SW480 (cell line): ENCODE measurements at places on chromosomes 11 and 22.

DNA sequence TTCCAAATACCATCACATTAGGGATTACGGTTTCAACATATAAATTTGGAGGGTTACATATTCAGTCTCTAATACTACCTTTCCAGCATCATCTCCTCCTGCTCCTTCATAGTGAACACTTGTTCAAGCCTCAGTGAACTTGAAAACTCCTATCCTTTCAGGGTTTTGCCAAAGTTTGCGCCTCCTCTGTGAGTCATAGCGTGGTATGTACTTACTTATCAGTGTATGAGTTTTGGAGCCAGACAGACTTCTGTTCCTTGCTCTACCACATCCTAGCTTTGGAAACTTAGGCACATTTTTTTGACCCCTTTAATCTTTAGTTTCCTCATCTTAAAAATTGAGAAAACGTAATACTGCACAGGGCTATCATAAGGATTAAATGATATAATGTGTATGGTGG is 160.1 kb upstream of the ZC3H12C start:
- DNase-seq: no peak

GRCh38 chr22:44211256-44211945 is 30.7 kb downstream of the PARVG start:
- DNase-seq: no peak

DNA sequence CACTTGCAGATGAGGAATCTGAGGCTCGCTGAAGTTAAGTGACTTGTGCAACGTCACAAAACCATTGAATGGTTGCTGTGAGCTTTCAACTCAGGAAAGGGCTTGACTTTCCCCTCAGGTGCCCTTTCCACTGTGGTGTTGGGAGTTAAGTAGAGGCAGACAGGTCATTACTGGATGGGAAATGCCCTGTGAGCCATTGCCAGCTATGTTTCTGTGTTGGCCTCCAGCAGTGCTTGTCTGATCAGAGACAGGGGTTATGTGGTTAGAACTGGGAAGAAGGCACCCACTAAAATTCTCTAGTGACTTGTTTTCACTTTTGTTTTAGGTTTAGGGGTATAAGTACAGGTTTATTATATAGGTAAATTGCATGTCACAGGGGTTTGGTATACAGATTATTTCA is 96.6 kb downstream of the FDX1 start:
- no peak for DNase-seq

DNA sequence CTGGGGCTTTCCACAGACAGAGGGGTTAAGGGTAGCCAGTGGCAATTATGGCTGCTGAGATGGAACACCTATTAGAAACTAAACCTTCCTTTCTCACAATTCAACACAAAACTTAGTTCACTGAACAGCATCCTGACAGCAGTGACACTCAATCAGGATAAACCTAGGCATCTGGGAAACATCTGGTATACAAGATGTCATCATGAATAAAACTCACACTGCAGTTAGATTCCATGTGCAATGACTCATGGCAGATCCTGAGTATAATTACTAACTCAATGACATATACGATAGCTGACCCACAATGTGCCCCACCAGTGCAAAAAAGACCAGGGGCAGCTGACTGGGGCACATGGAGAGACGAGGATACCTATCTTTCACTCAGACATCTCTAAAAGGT is 17.7 kb downstream of the RBFOX2 start:
- DNase-seq: no peak

DNA sequence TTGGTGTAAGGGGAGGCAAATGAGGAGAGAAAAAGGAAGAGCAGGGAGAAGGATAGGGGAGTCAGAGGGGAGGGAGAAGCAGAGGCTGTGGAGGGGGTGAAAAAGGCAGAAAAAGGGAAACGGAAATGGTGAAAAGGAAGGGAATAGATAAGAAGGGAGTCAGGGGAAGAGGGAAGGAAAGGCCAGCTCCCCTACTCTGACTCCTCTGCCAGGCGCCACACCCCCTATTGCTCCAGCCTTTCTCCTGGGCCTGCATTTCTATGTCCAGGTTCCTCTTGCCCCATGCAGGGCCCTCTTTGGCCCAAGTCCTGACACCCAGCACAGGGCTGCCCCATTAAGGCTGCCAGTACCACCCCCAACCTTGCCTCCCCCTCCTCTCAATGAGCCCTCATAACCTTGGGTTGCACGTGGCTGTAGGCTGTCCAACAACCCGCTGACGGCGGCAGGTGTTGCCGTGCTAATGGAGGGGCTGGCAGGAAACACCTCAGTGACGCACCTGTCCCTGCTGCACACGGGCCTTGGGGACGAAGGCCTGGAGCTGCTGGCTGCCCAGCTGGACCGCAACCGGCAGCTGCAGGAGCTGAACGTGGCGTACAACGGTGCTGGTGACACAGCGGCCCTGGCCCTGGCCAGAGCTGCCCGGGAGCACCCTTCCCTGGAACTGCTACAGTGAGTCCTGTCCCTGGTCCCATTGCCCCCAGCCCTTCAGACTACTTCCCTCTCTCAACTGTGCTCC is 3.4 kb upstream of the NHERF4 start:
- no peak for DNase-seq

DNA sequence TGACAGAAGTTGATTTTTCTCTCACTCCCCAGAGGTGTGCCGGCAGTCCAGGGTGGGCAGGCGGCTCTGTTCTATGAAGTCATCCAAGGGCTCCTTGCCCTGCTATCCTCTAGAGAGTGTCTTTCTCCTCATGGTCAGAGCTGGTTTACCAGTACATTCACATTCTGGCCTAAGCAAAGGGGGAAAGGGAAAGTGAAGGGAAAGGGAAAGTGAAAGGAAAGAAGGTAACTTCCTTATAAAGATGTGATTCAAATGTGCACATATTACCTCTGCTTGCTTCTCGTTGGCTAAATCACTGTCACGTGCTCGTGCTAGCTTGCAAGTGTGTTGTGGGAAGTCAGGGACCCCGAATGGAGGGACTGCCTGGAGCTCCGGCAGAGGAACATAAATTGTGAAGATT is 2.9 kb upstream of the HTATIP2 start:
- DNase-seq: peak; percentile 62

DNA sequence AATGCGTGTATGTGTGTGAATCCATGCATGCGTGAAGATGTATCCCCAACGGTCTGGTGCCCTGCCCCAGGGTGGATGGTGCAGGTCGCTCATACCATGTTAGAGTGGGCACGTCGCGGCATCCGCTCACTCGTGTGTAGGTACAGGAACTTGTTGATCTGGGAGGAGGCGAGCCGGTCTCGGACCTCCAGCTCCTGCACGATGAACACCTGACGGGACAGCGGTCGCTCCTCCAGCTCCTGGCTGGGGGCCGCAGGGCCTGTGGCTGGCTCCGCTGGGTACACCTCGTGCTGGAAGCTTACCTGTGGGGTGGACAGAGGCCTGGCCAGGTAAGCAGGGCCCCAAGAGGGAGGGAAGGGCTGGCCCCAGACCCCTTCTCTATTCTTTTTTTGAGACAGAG is 18.5 kb downstream of the ATG2A start:
- DNase-seq: no peak

DNA sequence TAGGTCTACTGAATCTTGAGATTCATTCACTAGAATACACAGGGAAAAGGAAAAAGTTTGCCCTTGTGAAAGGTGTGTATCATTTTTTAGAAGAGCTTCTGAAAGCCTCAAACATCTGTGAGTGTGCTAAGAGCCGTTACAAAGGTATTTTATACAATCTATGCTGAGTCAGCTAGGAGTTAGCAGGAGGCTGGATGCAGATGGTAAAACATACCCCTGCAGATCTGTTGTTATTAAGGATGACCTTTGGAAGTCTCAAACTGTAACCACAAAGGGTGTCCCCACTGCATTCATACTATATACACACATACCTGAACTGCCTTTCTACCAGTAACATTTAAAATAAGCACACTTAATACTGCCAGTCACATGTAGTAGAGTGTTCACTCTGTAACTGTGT is 8.4 kb upstream of the C11orf91 start:
- DNase-seq: no peak

GRCh38 chr22:47174671-47175112 is 412.2 kb downstream of the TBC1D22A start:
- DNase-seq: no peak

- no peak for DNase-seq
Observed at GRCh38 chr11:95230810-95231126, 234 bp downstream of the SESN3 start.

- no peak for DNase-seq
Observed at GRCh38 chr22:49918911-49919881, 762 bp downstream of the CRELD2 start.

DNA sequence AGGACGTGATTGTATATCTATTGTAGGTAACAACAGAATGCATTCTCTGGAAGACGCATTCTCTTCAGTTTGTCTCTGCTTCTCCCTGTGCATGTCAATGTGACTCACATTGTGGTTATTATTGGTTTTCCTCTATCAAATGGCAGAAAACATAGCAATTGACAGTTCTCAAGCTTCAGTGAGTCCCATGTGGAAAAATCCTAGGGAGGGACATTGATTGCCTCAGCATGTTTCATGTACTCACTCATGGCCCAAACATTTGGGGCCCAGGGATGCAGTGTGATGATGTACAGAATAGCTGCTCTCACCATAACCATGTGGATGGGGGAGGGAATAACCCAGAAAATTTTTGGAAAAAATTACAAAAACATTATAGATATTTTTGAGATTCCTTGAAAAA is 9.3 kb upstream of the ARL14EP start:
- no peak for DNase-seq

DNA sequence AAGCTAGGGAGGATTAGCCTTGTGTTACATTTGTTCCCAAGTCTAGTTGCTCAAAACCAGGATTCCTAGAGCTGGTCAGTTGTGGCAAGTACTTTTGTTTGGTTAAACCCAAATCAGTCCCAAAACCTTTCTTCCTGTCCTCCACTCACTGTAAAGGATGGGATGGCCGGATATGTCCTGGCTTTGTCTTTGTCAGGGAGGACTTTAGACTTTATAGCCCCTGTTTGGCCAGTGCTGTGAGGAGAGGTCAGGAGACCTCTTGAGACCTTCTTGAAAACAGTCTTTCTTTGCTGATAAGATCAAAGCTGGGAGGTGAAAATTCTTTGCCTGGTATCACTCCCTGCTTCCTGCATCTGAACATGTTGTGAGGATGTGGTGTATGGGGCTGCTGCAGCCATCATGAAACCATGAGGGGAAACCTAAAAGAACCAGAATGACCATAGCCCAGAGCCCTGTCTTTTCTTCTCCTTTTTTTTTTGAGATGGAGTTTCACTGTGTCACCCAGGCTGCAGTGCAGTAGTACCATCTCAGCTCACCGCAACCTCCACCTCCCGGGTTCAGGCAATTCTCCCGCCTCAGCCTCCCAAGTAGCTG is 43.6 kb upstream of the FTH1 start:
- DNase-seq: no peak

DNA sequence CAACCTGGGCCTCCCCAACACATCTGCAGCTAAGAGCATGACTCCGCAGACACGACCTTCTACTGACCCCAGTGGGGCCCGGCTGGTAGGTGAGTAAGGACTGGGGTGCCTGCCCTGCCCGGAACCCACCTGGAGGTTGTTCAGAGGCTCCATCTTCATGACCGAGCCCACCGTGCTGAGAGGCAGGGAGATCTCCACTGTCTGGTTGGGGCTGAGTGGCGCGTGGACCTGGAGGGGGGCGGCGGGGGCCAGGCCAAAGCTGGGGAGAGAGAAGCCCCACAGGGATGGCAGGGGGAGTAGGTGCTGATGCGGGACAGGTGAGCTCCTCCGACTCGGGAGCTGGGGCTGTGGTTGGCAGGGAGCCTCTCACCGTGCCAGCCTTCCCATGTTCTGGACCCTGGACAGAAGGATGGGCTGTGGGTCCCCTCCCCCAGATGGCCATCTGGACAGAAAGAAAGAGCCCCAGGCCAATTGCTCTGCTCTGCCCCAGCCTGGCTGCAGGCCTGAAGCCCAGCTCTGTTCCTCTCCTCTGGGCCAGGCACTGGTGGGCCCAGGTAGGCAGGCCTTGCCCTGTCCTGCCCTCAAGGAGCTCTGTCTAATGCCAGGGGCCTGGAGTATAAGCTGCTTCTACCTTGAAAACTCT is 16.3 kb upstream of the RASL10A start:
- no peak for DNase-seq

DNA sequence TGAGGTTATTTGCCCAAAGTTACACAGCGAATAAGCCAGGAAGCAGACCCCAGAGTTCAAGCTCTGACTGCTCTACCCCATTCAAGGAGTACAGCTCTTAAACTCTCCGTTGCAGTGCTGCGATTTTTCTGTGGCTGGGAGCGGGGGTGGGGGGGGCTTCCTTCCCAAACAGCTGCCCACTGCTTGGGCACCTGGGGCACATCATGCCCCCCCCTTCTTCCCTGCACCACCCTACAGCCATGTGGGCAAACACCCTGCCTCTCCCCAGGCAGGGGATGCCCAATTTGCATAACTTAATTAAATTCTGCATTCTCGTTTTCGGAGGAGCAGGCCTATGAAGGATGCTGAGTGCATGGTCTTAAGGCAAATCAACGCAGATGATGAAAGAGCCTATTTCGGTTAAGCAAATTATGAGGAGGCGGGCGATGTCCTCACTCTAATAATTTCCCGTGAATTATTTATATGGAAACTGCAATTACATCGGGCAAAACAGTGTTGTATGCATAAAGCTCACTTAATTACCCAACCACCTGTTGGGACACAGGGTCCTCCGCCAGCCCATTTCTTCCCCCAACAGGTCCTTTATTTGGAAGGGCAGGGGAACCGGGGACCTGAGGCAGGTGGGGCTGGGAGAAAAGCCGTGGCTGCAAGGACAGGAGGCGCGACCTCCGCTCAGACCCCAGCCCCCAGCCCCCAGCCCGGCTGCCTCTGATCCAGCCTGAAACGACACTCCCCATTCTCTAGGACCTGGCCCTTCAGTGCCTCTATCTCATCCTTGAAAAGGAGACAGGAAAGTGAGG is 610.5 kb downstream of the BUD13 start:
- DNase-seq: no peak

GRCh38 chr22:23835484-23836144 is 3.2 kb downstream of the DERL3 start:
- no peak for DNase-seq

GRCh38 chr11:73866095-73866579 is 10.5 kb downstream of the COA4 start:
- DNase-seq: no peak

DNA sequence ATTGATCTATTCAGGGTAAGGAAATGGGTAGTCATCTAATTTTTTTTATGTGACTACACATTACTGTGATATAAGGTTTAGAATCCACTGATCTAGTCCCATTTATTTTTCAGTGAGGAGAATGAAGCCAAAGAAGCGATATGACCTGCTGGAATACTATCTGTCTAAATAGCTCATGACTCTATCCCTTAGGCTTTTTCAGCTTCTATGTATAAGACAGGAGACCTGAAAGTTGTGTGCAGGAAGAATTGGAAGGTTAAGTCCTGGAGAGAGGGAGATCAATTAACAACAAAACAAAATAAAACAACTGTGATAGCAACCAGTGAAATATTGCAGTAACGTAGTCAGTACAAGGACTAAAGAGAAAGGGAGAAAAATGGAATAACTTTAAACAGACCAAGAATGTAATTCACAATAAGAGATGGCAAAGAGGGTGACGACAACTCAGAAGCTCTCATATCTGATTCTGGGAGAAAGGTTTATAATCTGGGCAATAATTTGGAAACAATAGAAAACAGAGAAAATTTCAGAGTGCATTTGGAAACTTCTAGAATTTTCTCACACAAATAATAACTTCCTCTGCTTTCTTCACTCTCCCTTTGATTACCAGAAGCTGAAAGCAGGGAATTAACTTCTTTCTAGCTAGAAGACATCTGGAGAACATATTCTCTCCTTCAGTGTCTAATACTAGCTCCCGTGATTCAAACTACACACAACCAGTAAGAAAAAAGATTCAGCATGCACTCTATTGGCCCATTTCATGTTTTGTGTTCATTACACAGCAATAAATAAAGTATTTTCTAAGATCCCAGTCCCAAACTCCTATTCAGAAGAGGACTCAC is 19.2 kb upstream of the CASP12 start:
- peak; percentile 13 for DNase-seq

GRCh38 chr11:67616431-67617242 is 9.9 kb downstream of the NDUFV1 start:
- no peak for DNase-seq
